NCI-H526 (cell line): ENCODE measurements at places on chromosomes 2 and 18.

GRCh38 chr2:145652571-145653545 is 1132.9 kb upstream of the ZEB2 start:
- DNase-seq = no peak

DNA sequence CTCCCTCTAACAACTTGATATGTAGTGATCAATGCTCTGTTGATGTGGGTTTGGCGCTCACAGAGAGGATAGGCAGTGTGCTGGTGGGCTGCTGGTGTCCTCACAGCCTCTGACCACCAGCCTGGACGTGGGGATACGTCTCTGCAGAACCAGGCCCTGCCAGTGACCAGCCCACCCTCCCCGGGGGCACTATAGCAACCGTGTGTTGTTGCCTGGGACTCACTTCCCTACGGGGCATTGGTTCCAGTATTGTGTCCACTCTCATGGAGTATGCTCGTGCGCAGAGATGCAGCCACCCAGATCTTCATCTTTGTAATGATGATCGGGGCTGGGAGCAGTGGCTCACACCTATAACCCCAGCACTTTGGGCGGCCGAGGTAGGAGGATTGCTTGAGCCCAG is 180.1 kb downstream of the LDLRAD4 start:
- DNase-seq = no peak

- DNase-seq = no peak
Measured at GRCh38 chr2:201220102-201220570, 37.2 kb downstream of the CASP10 start.

- DNase-seq = peak; percentile 73
Measured at GRCh38 chr2:172101821-172102390, 794 bp downstream of the DLX2 start.

GRCh38 chr2:39158351-39158750 is 37.5 kb upstream of the SOS1 start:
- no peak for DNase-seq

DNA sequence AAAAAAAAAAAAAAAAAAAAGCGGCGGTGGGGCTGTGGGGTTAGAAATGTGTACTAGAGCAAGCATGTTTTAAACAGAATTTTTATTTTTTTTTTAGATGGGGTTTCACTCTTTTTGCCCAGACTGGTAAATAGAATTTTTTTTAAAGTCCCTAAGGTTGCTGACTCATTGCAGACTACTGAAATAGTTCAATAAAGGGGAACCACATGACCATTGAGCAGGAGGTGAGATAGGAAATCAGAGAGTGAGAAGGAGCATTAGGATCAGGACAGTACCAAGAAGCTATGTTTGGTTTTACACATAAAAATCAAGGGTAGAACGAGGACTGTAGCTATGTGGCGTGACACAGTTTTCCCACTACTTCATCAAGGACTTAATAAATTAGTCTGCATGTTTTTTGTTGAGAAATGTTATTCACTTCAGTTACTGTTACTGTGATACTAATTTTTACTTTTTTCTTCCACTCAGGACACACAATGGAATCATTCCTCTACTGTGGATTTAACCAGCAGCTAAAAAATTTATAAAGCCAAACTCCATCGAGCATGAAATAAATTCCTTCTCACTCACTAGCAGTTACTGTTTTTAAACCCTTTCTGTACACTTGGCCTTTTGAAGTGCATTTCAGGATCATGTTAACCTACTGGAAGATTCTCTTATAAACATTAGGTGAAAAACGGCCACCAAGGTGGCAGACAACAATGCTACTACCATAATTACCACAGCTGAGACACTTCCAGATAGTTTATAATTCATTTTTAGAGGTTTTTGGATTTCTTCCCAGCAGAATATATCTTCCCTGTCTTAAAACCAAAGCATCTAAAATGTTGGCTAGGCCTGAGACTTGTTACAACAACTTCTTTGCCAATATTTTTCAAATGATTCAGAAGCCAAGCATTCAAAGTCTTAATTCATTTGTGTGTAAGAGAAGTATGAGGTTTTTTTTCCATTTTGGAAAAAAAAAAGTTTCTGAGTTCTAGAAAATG is 33.2 kb downstream of the LAMA1 start:
- DNase-seq = no peak

DNA sequence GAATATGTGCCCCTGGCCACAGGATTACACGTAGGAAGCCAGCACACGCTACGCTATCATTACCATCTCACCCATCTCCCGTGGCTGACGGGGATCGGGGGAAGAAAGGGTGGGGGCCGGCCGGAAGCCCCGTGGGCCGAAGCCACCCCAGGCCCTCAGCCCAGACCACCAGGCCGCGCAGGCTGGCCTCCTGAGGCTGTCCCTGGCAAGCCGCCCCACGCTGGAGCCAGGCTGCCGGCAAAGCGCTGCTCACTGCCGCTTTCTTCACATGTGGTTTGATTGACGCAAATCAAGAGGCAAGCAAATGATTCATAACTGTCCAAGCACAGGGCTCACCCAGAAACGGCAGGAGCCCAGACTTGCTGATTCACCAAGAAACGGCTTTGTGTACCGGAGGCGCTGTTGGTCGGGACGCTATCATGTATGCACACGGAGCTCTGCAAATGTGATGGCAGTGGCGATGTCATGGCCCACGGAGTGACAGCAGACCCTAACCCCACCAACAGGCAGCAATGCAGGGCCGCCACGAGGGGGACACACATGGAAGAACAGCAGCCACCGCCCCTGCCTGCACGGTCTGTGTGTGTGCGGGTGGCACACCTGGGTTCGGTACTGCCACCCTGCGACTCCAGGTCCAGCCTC is 125.7 kb downstream of the HDAC4 start:
- peak; percentile 89 for DNase-seq

- no peak for DNase-seq
Measured at GRCh38 chr2:85096616-85097015, 36.6 kb upstream of the TCF7L1 start.

DNA sequence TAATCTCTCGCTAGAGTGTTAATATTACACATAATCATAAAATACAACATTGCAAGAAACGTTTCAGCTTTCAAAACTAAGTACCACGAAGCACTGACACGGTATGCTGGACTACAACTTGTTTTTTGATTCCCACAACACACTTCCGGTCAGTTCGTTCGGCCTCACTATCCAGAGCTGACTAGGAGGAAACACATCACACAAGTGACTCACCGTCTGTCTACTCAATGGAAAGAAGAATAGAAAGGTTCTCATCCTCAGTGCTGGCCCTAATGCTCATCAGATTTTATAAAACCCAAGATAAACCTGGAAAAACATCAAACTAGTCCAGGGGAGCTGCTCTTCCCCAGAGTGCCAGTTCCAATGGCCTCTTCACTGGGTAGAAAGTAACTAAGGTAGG is 42.9 kb downstream of the ZNF385B start:
- no peak for DNase-seq

- DNase-seq = no peak
Measured at GRCh38 chr2:173984866-173985604, 19.9 kb upstream of the SP3 start.

DNA sequence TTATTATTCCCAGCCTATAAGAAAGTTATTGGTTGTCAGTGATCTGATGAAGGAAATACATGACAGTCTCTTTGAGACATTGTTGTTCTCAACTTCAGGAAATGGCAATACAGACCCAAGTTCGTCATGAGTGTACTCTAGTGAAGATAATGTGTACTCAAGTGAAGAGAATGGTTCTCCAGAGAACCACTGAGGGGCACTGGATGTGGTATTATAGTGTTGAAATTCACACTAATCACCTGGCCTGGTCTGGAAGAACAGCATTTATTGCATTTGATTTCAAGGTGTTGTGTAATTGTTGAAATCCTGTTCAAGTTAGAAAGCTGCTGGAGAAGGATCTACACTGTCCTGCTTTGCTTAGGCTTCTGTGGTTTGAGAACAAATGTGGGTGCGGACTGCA is 23.4 kb upstream of the OTX1 start:
- no peak for DNase-seq

GRCh38 chr2:25227576-25227975 is 59.2 kb upstream of the POMC start:
- no peak for DNase-seq

DNA sequence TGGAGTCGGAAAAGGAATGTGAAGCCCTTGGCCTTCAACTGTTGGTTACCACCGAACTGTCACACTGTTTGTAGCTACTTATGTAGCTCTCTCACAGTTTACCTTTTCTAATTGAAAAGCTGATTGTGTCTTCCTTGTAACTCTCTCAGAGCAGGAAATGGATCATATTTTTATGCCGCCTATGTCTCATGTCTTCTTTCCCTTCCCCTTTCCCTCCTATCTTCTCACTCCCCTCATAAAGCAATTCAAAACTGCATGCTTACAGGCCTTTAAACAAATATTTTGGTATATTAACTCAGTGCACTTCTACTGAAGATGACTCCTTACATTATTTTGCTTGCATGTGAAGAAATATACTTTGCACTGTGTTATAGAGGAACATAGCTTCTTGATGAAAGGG is 6.0 kb downstream of the SLC39A10 start:
- no peak for DNase-seq

DNA sequence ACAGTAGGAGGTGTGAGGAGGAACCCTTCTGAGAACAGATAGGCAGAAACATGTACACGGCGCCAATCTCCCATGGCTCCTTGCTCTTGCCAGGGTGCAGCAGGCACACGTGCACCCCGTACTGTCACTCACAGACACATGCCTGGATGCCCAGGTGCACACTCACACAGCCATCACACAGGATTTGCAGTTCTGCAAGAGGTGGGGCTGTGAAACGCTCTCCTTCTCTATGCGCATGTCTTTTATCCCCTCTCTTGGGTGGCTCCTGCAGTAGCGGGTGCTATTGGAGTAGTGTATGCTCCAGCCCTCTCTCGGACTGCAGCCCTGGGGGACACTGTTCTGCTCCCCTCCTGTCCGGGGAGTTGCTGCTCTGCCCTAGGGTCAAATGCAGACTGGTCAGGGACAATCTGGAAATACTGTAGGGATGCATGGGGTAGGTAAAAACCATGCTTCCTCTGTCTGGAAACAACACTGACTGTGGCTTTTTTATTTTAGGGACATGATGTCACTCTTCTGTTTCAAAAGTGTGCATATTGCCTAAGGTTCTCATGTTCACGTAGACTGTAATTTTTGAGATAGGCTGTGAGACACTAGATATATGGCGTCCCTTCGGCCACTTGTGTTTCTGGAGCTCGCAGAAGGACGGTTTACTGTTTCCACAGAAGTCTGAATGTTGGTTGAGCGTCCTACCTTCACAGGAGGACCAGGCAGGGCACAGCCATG is 118.5 kb downstream of the PRKCE start:
- DNase-seq = no peak

GRCh38 chr18:31248783-31249521 is 69.0 kb upstream of the DSG1 start:
- no peak for DNase-seq

- no peak for DNase-seq
Measured at GRCh38 chr2:229201521-229201920, 69.6 kb downstream of the PID1 start.

DNA sequence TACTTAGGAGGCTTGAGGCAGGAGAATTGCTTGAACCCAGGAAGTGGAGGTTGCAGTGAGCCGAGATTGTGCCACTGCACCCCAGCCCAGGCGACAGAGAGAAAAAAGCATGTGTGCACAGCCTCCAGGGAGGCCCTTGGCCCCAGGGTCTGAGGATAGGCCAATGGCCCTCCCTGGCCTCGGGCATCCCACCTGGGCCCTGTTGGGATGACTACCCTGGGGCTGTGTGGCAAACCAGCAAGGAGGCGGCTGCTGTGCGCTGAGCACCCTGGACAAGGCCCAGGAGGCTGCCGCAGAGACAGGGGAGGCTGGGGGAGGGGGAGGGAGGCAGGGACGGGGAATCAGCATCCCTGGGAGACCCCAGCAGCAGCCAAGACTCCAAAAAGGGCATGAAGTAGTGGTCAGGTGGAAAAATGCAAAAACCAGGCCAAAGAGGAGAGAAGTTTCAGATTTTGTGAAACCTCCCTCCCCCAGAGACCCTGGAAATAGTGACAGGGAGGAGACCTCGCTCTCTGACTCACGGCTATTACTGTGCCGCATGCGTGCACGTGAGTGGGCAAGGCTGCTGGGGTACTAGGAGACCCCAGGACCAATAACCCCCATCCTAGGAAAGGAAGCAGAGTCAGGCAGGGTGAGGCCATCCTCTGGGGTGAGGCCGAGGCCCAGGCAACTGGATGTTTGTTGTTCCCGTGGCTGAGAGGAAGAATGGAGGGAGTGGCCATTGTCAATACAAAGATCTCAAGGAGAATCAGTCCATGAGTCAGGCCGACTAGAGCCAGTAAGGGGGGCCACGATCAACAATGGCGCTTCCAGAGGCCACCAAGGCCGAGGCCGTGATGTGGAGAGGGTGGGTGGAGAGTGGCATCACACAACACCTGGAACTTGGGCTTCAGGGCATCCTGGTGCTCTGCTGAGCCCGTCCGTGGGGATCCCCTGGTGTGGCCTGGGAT is 16.0 kb upstream of the B3GNT7 start:
- DNase-seq = no peak

GRCh38 chr18:13653746-13654433 is 72.5 kb downstream of the FAM210A start:
- no peak for DNase-seq

GRCh38 chr2:134398300-134398699 is 144.4 kb downstream of the MGAT5 start:
- no peak for DNase-seq

GRCh38 chr18:58097907-58098166 is 53.8 kb downstream of the NEDD4L start:
- no peak for DNase-seq

- no peak for DNase-seq
Measured at GRCh38 chr2:177413703-177414102, 21.1 kb downstream of the AGPS start.

- DNase-seq = no peak
Measured at GRCh38 chr2:240588006-240588655, 1.6 kb downstream of the CAPN10 start.

GRCh38 chr2:72276356-72276755 is 128.7 kb upstream of the CYP26B1 start:
- no peak for DNase-seq

DNA sequence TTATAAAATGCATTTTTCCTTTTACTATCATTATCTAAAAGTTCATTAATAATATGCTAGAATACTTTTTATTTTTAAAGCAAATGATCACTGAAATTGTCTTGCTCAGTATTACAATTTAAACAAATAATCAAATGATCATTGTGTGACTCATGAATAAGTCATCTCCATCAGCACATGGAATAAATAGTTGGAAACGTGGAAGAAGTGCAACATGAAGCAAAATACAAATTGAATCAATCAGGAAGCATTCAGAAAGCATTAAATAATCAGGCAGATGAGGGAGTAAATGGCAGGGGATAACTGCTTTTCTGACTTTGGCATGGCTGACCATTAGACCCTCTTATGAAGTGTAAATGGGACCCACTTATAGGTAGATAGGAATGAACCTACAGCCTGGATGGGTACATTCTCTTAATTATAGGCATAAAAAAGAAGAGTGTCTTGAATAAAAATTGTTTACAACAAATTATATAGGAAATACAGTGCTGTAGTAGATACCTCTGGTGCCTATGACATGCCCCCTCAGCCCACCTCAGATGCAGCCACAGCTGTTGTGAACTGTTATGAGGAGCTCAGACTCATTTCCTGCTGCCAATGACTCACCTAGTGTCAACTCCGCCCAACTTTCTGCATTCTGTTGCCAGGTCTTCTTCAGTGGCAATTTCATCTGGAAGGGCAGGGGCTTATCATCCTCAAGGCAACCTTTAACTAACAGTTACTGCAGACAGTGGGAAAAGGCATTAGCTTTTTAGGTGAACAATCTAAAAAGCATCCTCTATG is 936.0 kb downstream of the TRIB2 start:
- DNase-seq = no peak
